ENCODE measurements at places on chromosomes 2 and 18. TPM values are rescaled to one million over a fixed set of nuclear protein-coding genes. Genes with fewer than 3 reads are reported as not detected.

DNA sequence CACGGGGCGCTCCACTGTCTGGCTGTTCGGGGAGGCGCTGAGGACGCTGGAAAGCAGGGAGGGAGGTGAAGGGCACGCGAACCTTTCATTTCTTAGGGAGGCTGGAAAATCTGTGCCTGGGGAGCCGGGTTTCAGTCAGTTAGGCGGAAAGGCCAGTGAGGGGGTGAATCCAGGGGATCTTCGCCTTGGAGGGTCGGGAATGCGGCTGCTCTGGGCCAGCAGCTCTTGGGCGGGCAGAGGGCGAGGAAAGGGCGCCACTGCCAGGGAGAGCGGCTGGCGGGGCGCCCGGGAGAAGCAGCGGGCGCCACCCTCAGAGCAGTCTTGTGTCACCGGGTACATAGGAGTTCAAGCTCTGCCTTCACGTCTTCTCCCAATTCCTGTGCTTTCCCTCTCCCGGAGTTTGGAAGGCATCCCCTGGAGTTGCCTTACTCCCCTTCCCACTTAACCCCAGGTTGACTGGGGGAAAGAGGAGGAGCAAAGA is 1.4 kb downstream of the CCDC85A start:
- DNase-seq, result peak; percentile 66

DNA sequence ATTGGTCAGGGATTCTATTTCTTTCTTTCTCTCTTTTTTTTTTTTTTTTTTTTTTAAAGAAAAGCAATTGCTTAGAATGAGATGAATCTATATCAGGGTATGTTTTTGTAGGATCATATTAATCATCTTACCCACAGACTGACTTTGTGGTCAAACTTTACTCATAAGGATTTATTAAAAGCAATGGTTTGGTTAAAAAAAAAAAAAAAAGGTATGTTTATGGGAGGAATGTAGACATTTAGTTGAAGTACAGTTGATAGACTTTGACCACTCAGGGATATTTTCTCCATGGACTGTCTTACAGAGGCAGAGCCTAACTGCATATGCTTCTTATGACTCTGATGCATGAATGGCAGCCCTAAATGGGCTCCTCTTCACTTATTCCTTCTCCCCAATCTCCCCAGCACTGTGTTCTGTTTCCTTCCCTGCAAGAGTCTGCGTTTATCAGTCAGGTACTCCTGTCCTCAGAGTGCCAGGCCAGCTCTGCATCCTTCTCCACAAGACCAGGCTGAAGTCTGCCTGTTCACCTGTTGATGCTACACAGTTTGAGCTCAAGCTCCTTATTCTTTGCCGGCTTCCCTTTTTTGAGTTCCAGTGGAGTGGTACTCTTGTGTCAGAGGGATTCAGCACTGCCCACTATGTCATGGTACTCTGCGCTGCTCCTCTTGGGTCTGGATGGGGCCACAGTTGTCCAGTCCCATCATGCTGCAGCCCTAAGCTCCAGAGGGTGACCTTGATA is 24.3 kb downstream of the CRIM1 start:
- DNase-seq, result no peak

DNA sequence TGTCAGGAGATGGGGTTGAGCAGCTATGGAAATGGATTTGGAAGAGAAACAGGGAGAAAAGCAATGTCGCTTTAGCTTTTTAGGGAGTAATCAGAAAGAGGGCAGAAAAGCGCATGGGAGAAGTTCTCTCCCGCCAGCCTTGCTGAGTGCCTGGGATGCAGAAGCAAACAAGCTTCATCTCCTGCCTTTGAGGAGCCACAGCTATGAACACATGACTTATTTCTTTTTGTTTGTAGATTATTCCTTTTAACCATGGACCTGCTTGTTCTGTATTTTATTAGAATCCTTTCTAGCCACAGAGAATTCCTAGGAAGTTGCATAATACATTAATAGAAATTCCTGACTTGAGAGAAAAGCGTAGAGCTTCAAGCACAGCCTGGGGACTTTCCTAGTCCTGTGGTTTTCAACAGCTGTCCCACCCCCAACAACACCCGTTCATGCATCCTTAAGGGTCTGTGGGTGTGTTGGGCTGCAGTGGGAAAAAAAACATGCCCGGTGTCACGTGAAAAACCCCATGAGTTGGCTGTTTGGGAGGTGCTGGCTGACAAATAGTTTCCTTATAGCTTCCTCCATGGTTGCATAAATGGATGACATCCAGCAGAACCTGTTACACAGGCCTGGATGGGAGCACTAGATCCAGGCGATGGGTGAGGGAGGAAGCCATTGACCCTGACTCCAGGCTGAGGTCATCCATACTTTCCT is 14.9 kb downstream of the SLC9A4 start:
- DNase-seq, result no peak

DNA sequence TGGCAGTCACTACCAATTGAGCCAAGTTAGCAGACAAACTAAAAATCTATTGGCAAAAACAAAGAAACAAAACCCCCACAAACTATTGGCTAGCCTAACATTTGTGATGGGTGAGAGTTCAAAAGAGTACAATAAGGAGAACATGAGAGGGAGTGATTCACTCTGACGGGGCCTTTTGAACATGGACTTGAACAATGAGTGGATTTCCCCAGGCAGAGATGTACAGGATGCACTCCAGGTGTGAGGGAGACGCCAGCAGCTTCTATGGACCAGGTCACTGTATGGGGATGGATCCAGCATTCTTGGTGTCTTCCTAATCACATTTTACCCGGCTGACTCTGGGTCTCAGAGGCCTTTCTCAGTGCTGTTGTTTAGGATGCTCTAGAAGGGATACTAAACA is 167.5 kb upstream of the SMAD2 start:
- DNase-seq, result no peak

- DNase-seq, result no peak
Measured at GRCh38 chr2:228541789-228542188, 360.3 kb upstream of the SPHKAP start.

VRK2 gene
- total RNA-seq, result 29.4 TPM

GRCh38 chr18:47931718-47932103 is 1.3 kb upstream of the SMAD2 start:
- no peak for DNase-seq

GRCh38 chr2:160541745-160542144 is 48.1 kb upstream of the RBMS1 start:
- DNase-seq, result peak; percentile 39

STK11IP gene
- 13.9 TPM for total RNA-seq

- no peak for DNase-seq
Measured at GRCh38 chr2:233385489-233386044, 31.3 kb downstream of the DGKD start.

DNA sequence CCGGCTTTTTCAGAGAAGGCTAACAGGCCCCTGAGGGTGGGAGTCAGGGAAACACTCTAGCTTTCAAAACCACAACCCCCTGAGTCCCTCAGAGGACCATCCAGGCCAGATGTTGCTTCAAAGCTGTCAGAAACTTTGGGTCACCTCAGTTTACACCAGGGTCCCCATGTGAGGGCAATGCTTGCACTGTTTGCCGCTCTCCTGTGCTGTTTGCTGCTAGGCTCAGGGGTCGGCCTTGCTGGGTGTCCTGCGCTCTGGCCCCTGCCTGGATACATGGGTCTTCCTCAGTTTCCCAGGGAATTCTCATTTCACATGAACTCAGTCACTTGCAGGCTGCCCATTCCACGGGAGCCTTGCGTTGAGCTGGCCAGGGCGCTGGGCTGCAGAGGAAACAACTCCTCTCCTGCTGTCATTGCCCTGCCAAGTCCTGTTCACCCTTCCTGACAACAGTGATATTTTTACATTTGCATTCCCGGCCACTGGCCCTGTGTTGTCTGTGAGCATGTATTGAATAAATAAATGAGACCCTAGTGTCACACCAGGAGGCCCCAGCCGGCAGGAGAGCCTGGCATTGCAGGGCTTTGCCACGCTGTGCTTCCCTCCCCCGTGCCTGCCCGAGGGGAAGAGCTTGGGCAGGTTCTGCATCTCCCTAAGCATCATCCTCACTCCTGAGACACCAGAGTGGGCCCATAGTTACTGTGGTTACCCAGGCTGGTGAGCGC is 73.2 kb upstream of the RAB6C start:
- no peak for DNase-seq

DNA sequence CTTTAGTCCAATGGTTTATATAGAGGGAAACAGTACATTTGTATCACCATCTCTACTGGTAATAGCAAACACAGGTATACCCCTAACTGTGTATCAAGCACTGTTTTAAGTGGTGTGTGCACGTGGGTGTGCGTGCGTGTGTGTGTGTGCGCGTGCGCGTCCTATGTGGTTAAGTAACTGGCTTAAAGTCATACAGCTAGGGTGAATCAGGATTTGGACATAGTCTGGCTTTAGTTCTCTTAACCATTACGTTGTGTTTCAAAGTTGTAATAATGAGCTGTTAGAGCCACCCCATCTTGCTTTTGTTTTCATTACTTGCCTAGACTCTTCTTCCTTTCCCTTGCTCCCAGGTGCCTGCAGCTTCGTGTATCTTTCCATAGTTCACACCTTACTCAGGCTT is 2.1 kb downstream of the HADHB start:
- DNase-seq, result no peak

ELMOD3 gene
- total RNA-seq, result 10.2 TPM

CD8B2 gene
- total RNA-seq, result not detected

ALK gene
- 0.08 TPM for total RNA-seq

DNA sequence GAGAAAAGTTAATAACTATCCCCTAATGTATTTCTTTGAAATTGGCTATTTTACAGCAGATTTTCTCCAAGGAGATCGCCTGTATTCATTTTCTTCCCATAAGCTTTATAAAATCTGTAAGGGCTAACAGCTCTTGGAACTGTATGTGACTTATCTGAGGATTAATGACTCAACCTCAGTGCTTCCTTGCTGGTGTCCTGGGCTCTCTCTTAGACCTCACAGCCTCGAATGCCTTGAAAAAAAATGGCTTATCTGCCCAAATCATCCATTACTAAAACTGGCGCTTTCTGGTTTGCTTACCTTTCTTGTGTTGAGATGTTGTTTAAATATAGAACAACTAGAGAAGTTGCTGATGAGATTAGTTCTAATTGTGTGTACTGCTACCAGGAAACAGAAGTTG is 713.6 kb downstream of the SLC4A3 start:
- DNase-seq, result no peak

HJURP gene
- 0.41 TPM for total RNA-seq

DNA sequence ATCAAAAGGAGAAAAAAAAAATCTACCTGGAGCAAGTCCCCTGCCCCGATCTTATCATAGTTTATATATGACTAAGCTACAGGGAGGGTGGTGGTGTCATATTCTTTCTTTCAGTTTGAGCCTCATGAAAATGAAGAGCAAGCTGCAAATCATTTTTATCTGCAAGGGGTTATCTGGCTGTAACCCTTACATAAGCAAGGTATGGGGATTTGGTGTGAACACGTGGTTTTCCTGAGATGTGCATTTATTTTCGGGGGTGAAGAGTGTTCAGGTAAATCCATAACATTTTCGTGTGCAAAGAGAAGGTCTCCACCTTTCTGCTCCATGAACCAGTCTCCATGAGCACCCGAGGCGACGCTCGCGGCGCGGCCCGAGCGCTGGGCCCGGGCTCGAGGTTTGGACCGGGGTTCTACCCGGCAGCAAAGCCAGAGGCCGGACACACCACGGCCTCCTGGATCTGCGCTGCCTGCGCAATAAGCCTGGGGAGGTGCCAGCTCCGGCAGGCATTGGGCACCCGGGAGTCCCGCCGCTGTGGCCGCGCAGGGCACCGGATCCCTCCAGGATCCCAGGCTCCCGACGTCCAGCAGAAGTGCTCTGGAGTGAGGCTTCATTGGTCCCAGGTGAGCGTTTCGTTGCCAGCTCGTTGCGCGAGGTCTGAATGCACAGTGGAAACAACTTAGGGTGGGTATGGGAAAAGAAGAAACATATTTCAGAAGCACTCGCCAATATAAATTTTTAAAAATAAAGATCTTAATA is 36.1 kb upstream of the GPD2 start:
- DNase-seq, result peak; percentile 91

DNA sequence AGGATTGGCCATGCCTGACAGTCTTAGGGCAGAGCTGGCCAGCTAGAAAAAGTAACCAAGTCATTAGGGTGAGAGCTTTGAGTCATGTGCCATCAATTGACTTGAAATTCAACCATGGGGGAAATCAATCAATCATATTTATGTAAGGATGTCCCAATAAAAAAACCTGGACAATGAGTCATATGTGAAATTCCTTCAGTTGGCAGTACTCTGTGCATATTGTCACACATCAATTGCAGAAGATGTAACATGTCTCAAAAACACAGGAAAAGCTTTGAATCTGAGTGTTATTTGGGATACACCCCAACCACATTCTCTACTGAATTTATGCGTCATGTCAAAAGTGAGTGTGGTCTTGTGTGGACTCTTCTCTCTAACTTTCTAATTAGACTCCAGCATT is 1004.1 kb upstream of the NRXN1 start:
- DNase-seq, result no peak

ALPI gene
- not detected for total RNA-seq

DNA sequence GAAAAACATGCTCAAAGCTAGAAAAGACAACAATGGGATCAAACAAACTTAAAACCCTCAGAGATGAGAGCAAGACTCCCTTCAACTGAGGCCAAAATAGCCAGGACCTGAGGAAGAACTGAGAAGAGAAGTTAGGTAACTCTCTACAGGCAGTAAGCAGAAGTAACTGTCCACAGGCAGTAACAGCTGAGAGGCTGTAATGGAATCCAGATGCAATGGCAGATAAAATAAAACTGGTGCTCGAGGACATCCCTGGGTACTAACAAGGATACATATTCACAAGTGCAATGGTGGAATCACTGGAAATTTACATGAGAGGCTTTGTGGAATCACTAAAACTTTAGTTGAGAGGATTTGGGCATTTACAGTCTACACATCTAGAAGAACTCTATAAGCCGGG is 30.4 kb upstream of the C2orf66 start:
- no peak for DNase-seq

HAUS1 gene
- total RNA-seq, result 7.1 TPM

DNA sequence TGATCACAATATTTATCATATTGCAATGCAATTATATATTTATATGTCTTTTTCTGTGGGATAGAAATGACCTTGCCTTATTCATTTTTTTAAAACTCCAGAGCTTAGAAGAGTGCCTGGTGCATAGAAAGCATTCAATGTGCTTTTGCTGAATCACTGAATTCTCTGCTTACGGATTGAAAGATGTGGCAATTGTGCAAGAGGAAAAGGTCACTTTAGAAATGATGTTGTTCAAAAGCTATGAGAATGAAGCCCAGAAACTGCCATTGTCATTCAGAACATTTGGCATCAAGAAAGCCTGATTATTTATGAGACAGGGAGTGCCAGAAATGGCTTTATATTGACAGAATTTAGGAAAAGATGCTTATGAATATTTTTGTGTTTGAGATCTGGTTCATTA is 678.6 kb upstream of the CDH2 start:
- no peak for DNase-seq

AMER3 gene
- total RNA-seq, result not detected

GRCh38 chr2:47092465-47092864 is 62.6 kb downstream of the STPG4 start:
- DNase-seq, result no peak
